ENCODE measurements at places on chromosomes 3 and 15.

DNA sequence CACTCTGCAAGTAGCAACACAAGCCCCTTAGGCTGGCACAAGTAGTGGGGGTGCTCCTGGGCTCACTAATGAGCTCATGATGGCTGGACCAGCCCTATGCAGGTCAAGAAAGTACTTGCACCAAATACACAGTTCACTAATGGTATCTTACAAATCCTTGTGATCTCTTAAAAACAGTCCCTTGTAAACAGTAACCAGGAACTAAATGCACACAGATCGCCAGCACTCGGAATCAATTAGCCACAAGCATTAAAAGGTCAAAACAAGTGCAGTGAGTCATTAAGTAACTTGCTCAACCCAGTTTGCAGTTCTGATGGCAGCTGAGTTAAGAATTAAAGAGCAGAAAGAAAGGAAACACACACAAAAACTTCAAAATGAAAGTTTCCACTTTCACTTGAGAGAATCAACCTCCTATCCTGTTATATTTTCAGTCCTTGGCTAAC lies 43.2 kb downstream of the ARHGEF3 start:
- peak; percentile 94 for DNase-seq

DNA sequence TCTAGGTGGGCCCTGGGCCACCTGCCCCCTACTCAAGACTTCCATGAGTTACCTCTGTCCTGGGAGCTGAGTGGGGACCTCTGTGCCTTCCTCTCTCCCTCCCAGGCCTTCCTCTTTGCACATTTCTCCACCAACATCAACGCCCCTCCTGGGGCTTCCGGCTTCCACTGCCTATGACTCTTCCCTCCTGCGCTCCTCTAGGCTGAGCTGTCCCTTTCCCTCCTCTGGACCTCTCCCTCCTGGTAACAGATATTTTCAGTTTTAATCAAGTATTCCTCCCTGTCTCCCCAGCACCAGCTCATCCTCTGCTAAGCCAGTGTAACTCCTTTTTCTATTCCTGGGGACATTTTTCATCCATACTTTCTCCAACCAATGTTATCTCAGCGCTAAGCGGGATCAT lies 160.4 kb downstream of the RAB11A start:
- DNase-seq = no peak

- no peak for DNase-seq
These were observed 1.4 kb downstream of the GYG1 start for GRCh38 chr3:148992635-148993255.

GRCh38 chr3:117435506-117435905 lies 725.9 kb downstream of the TUSC7 start:
- DNase-seq = no peak

Data from choroid plexus epithelial cell (primary cell).